Fibroblast of the aortic adventitia (primary cell): ENCODE measurements at places on chromosomes 2 and 18. TPM values are rescaled to one million over a fixed set of nuclear protein-coding genes. Genes with fewer than 3 reads are reported as not detected.
A peak's percentile ranks its signal among the peaks of the same experiment; 100 is the strongest.

GRCh38 chr2:70796262-70796661, 5.8 kb upstream of the FIGLA start:
- DNase-seq, result no peak

GRCh38 chr2:37797081-37797480, 125.6 kb upstream of the CDC42EP3 start:
- DNase-seq, result peak; percentile 37

DNA sequence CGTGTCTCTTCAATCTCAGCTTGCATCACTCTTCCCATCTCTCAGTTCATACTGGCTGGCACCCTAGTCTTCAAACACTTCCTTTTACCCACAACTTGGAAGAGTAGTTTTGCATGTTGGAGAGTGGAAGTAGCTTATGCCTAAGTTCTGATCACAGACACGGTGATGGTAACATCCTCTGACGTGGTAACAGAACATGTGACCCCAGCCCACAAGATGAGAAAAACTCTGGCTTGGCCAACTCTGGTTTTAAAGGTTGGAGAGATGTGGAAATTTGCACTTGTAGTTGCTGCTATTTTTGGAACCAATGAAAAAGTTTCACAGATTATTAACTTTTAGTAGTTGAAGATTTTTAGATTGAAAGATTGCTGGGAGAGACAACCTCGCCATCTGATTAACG, 155.4 kb upstream of the SLC35G4 start:
- DNase-seq, result no peak

DNA sequence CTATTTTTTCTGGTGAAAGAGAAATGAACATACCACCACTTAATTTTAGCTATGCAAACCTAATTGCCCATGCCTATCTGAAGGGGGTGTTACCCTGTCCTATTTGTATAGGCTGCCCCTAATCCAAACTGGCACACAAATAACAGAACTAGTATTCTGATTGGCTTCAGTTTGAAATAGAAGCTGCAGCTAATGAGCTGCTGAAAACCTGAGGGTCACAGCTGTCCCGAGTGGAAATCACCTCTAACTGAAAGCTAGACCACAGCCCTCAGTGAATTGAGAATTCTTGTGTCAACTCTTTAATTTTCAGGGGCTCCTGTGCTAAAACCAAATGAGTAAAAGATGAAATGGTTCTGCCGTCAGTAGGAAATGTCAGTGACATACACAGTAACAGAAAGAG, 28.7 kb downstream of the CCDC141 start:
- no peak for DNase-seq

Gene MC2R
- total RNA-seq, result not detected in 2 replicates

Gene DSG1
- total RNA-seq, result not detected in 2 replicates

Gene PFN4
- 0.45 and 1.7 TPM in 2 replicates for total RNA-seq
